ENCODE measurements at places on chromosomes 3 and 15. TPM values are rescaled to one million over a fixed set of nuclear protein-coding genes. Genes with fewer than 3 reads are reported as not detected.

WWTR1 gene
- total RNA-seq = 111 TPM

TMEM41A gene
- 15.5 TPM for total RNA-seq

- no peak overlapping the region for H3K4me3 ChIP-seq
- H3K27me3 ChIP-seq = no peaks in the 10 kb centered on the region
- DNase-seq = no peak
Observed at GRCh38 chr3:73465926-73466325, 158.8 kb downstream of the PDZRN3 start.

DNA sequence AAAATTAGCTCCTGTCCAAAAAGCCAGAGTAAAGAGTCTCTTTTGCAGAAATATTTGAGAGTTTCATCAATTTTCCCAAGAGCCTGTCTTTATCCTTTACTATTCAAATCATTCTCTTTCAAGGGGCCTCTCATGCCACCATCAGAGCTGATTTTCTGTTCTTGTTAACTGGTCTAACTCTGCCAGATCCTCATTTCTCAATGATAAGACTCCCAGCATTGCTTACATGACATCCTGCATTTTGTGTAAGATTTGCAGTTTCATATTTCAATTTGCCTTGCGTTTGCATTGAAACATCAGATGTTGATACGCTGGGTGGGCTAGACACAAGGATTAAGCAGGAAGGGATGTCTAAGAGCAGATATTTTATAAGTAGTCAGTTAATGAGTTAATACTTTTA is 228.7 kb downstream of the TBL1XR1 start:
- H3K27ac ChIP-seq = no peak overlapping the region
- no peaks in the 10 kb centered on the region for H3K27me3 ChIP-seq
- DNase-seq = no peak
- H3K4me3 ChIP-seq = no peak overlapping the region
- H3K4me1 ChIP-seq = no peaks in the 10 kb centered on the region

- DNase-seq = no peak
- H3K4me3 ChIP-seq = peak overlapping the region; percentile 95
- no peaks in the 10 kb centered on the region for H3K27me3 ChIP-seq
- H3K4me1 ChIP-seq = peaks cover 73% of the 10 kb centered on the region
Observed at GRCh38 chr3:120446891-120447668, 3.7 kb downstream of the FSTL1 start.

GOLGA6L4 gene
- 6.8 TPM for total RNA-seq

DNA sequence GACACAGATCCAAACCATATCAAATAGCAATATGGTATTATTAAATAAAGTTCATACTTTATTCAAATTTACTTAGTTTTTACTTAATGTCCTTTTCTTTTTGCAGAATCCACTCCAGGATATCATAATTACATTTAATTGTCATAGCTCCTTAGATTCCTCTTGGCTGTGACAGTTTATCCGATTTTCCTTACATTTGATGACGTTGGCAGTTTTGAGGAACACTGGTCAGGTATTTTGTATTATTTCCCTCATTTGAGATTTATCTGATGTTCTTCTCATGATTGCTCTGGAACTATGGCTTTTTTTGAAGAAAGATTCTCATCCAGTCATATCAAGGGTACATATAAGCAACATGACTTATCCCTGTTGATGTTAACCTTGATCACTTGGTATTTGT is 198.3 kb upstream of the STAC start:
- peaks cover 1% of the 10 kb centered on the region for H3K27me3 ChIP-seq
- no peaks in the 10 kb centered on the region for H3K4me1 ChIP-seq
- no peaks in the 10 kb centered on the region for H3K36me3 ChIP-seq
- H3K4me3 ChIP-seq = no peak overlapping the region
- no peak overlapping the region for H3K27ac ChIP-seq
- no peak for DNase-seq

DNA sequence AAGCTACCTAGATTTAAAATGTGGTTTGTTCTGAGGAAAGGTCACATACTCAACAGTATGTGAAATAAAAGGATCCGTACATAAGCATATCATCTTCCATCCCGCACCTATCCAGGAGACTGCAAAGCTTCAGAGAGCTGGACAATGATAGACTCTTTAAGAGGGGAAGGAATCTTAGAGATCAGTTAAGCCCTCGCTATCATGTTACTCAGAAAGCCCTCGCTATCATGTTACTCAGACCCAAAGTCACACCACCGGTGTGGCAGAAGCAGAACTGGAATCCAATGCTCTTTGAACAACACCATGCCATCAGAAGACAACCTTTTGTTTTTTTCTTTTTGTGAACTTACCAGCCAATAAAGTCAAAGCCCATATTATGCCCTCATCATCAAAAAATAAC is 5.8 kb downstream of the ANO10 start:
- H3K36me3 ChIP-seq = no peaks in the 10 kb centered on the region
- H3K4me1 ChIP-seq = peaks cover 35% of the 10 kb centered on the region
- H3K4me3 ChIP-seq = no peak overlapping the region
- no peak overlapping the region for H3K27ac ChIP-seq
- DNase-seq = no peak

VEPH1 gene
- 4.3 TPM for total RNA-seq

- H3K27me3 ChIP-seq = no peaks in the 10 kb centered on the region
- peaks cover 2% of the 10 kb centered on the region for H3K4me1 ChIP-seq
- H3K36me3 ChIP-seq = no peaks in the 10 kb centered on the region
- no peak overlapping the region for H3K27ac ChIP-seq
- no peak for DNase-seq
Observed at GRCh38 chr3:157330206-157330605, 106.4 kb upstream of the PTX3 start.

DNA sequence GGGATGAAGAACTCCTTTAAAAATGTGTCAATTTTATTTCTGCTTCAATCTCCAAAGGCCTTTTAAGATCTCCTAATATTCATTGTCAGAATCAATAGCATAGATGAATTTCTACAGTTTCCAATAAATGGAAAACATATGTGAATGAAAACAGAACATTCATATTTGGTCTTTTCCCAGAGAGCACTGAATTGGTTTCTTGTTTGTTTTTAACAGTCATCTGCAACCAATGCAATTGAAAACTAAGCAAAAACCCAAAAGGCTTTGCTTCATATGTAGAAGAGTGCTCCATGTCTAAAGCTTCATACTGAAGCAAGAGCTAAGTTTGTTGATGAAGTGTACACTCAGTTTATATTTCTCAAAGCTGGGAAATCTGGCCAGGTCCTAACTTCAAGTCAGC is 426.5 kb upstream of the CDIN1 start:
- no peak overlapping the region for H3K27ac ChIP-seq
- peaks cover 3% of the 10 kb centered on the region for H3K36me3 ChIP-seq
- no peak overlapping the region for H3K4me3 ChIP-seq

GRCh38 chr3:78174821-78175220 is 1134.9 kb downstream of the ROBO2 start:
- no peaks in the 10 kb centered on the region for H3K4me1 ChIP-seq
- H3K27me3 ChIP-seq = no peaks in the 10 kb centered on the region
- no peak overlapping the region for H3K4me3 ChIP-seq
- H3K27ac ChIP-seq = no peak overlapping the region
- DNase-seq = no peak

UPK1B gene
- total RNA-seq = not detected

- no peaks in the 10 kb centered on the region for H3K4me1 ChIP-seq
- peaks cover 40% of the 10 kb centered on the region for H3K27me3 ChIP-seq
- H3K27ac ChIP-seq = no peak overlapping the region
- peaks cover 2% of the 10 kb centered on the region for H3K36me3 ChIP-seq
Observed at GRCh38 chr3:69607466-69608305, 131.6 kb upstream of the MITF start.

DNA sequence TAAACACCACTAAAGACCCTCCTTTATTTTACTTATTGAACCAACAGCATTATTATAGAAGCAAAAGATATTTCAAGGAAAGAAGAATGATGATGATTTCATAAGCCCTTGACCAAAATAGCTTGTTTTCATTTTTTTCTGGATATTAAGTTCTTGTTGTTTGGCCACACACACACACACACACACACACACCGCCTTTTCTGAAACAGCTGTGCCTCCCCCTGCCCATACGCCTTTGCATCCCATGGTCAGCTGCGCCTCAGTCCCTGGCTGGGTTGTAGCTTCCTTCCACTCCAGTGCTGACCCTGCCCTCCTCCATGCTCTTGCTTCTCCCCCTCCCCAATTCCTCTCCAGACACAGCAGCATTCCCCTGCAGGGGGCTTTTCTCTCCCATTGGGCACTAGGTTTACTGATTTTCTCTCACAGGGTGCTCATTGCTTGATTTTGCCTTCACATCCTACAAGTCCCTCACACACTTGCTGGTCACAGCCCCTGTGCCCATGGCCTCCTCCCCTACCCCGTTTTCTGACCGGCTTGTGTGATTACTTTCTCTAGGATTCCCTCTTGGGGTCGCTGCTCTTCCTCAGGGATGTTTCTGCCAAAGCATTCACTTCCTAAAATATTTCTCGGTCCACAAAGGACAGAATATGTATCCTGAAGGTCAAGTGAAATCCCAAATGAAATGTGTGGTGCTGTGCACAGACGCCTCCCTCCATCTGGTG is 18.4 kb downstream of the MESP1 start:
- H3K36me3 ChIP-seq = no peaks in the 10 kb centered on the region
- no peaks in the 10 kb centered on the region for H3K4me1 ChIP-seq
- no peak for DNase-seq
- no peak overlapping the region for H3K4me3 ChIP-seq

GRCh38 chr15:38391191-38391590 is 62.7 kb upstream of the FAM98B start:
- H3K36me3 ChIP-seq = peaks cover 1% of the 10 kb centered on the region
- H3K27me3 ChIP-seq = no peaks in the 10 kb centered on the region
- no peak overlapping the region for H3K27ac ChIP-seq
- no peak overlapping the region for H3K4me3 ChIP-seq
- DNase-seq = no peak

DNA sequence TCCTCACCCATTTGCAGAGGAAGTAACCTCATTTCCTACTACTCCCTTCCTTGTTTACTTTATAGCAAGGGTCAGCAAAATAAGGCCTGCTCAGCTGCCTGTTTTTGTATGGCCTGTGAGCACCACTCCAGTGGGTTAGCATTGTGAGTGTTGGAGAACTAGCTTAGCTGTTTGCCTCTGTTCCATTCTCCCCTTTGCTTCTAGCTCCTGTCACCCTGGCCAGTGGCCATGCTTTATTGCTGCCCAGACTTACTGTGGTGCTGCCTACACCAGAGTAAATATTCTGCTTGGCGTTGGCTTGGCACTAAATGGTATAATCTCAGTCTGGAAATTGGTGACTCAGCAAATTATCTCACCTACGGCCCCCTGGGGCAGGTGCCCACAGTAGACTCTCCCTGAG is 8.8 kb downstream of the PDCD6IP start:
- peaks cover 72% of the 10 kb centered on the region for H3K4me1 ChIP-seq
- peaks cover 13% of the 10 kb centered on the region for H3K36me3 ChIP-seq
- no peaks in the 10 kb centered on the region for H3K27me3 ChIP-seq
- DNase-seq = no peak
- no peak overlapping the region for H3K27ac ChIP-seq

COL6A5 gene
- not detected for total RNA-seq

GRCh38 chr3:13711911-13712650 is 163.2 kb downstream of the FBLN2 start:
- peaks cover 23% of the 10 kb centered on the region for H3K27me3 ChIP-seq
- H3K27ac ChIP-seq = no peak overlapping the region
- peak; percentile 13 for DNase-seq
- no peaks in the 10 kb centered on the region for H3K4me1 ChIP-seq

CHDH gene
- total RNA-seq = 0.46 TPM

SEMA3F gene
- 36.7 TPM for total RNA-seq

GOLGA6L7 gene
- not detected for total RNA-seq

DNA sequence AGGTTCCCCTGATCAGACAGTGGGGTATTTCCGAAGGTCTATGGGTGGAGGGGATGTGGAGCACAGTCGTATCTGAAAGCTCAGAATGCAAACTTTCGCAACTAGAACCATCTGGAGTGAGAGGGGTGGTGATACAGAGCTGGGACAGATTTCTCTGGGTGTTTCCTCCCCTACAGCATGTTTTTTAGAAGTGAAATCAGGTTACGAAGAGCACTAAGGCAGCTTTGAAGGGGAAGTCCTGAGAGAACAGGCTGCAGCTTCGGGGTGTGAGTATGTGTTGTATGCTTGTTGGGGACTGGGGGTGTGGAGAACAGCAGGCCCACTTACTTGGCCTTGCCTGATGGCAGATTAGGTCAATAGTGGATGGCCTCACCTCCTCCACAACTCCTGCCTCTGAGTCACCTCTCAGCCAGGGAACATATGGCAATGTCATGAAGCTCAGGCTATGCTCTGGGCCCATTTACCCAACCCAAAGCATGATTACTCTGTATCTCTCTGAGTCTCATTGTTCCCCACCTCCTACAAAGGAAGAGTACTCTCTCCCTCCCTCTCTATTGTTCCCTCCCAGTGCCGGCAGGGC is 107.2 kb upstream of the RASGRP1 start:
- H3K4me3 ChIP-seq = no peak overlapping the region
- DNase-seq = no peak
- H3K27ac ChIP-seq = no peak overlapping the region
- peaks cover 13% of the 10 kb centered on the region for H3K27me3 ChIP-seq
- H3K4me1 ChIP-seq = no peaks in the 10 kb centered on the region
